ENCODE measurements at places on chromosomes 4 and X. TPM values are rescaled to one million over a fixed set of nuclear protein-coding genes. Genes with fewer than 3 reads are reported as not detected.

The VCX gene
- total RNA-seq = not detected

The GLRA3 gene
- not detected for total RNA-seq

The HMX1 gene
- total RNA-seq = not detected

The CYBB gene
- 9.5 TPM for total RNA-seq

The RNF212 gene
- 1.8 TPM for total RNA-seq

The SLC6A8 gene
- total RNA-seq = 2.6 TPM

The SMS gene
- 20.4 TPM for total RNA-seq

Measured in naive thymus-derived CD4-positive, alpha-beta T cell (primary cell).